ENCODE measurements at places on chromosomes 5 and 9.
A peak's percentile ranks its signal among the peaks of the same experiment; 100 is the strongest.

- DNase-seq: no peak
Observed at GRCh38 chr5:138711811-138712210, 41.4 kb upstream of the CTNNA1 start.

DNA sequence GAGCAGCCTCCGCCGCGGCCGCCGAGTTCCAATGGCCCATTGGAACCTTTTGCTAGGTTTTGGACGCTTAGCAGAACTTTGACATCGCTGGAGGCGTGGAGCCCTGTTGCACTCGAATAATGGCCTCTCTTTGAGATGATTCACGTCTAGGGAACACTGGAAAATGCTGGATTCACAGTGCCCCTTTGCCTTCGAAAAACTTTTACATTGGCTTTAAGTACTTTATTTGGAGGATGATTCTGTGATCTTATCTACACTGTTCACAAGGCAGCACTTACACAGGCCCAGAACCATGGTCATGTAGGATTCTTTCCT lies 536 bp upstream of the PPIC start:
- DNase-seq: no peak

DNA sequence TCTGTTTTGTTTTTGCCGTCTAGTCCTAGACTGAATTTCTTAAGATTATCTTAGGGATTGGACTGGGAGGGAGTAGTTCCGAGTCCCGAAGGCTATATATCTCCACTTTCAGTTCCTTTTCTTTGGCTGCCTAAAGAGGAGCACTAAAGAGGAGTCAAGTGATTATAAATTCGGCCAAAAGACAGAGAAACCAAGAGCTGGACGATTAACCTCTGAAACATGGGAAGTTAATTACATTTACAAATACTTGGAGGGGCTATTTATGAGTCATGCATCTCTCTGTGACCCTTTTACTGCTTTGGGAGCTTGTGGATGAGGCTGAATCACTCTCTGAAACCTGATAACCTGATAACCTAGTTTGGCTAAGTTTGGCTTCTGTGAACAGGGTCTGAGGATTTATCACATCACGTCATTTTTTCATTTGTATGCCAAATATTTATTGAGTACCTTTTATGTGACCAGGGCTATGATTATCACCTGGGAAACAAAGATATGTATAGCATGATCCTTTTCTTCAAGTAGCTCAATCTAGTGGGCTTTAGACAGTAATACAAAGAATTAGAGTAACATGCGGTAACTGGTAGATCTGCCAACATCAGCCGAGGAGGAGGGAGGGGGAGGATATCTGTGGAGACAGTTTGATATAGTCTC lies 180.9 kb downstream of the CD180 start:
- DNase-seq: no peak

DNA sequence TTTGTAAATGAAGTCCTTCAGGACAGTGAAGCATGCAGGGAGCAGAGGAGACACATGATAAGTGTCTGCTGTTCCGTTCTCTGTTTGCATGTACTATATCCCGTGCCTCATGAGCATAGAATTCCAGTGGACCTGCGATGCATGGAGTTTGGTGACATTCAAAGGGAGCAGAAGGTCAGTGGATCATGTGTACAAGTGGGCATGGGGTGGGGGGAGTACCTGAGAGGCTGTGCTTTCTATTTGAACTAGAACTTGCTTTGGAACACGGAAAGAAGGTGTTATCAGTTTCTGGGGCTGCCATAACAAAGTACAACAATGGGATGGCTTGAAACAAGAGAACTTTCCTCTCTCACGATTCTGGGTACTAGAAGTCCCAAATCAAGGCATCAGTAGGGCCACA lies 5.1 kb upstream of the CCNJL start:
- no peak for DNase-seq

GRCh38 chr5:11426442-11426841 lies 477.8 kb downstream of the CTNND2 start:
- no peak for DNase-seq

DNA sequence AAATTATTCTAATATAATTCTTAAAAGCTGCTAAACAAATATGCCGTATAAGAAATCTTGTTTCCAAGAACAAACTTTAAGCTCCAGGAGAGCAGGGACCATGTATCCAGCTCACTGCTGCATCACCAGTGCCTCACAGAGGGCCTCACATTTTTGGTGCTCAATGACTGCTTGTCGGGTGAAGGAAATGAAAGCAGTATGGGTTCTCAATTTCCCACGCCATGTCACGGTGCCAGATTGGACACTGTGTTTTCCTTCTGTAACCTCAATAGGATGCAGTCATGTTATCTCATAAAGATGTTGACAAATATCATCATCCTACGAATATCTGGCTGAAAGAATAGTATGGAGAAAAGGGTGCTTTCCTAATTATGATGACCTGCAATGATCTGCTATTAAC lies 64.7 kb downstream of the POU5F2 start:
- no peak for DNase-seq

GRCh38 chr5:98209418-98209817 lies 564.0 kb upstream of the RGMB start:
- DNase-seq: no peak

DNA sequence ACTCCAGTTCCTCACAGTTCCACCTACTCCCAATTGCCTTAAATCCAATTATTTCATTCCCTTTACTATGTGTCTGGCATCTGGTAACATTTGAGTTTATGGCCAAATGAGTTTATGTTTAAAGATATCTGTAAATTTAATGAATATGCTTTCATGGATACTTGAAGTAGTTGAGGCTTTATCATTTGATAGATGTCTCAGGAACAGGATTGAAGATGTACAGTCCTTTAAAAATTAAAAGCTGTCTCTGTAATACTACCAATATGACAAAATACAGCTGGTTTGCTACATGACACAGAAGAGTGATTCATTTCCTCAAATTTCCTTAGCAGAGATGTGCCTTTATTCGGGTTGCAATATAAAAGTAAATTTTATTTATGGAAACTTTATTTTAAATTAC lies 2326.0 kb upstream of the ACO1 start:
- no peak for DNase-seq

- no peak for DNase-seq
Observed at GRCh38 chr5:147727200-147727599, 55.3 kb downstream of the JAKMIP2 start.

GRCh38 chr9:100100146-100100667 lies 1.2 kb downstream of the INVS start:
- no peak for DNase-seq

DNA sequence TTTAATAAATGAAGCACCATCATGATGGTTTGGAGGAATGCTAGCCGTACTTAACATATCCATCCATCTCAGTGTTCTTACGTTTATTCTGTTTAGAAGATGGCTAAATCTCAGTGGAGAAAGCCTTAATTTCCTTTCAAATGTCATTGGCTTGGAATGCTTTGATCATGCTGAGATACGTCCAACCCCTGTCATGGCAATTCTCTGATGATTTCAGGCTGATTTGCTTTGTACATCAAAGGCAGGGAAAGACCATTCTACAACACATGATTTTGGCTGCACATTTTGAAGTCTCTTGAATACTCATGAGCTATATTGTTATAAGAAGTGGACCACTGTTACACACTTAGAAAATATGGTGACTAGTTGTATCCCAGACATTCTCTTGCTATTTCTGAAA lies 1048.4 kb downstream of the MAT2B start:
- no peak for DNase-seq

DNA sequence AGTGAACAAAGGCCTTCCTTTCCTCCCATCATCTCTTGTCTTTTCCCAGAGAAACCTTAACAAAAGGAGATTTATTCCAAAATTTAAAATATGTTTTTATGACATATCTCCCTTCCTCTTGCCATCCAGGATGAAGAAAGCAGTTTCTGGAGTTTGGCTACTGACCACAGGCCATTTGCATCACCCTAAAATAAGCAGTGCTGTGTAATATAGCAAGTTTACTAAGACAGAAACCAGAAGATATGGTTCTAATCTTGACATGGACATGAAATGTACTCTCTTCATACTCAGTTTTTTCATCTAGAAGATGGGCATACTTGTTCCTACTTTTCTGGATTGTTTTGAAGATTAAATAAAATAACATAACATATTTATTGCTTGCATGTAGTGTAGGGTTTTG lies 50.2 kb upstream of the ZFAND5 start:
- no peak for DNase-seq

- no peak for DNase-seq
Observed at GRCh38 chr5:175773534-175774070, 97.8 kb upstream of the CPLX2 start.

GRCh38 chr5:32504329-32504988 lies 59.9 kb upstream of the ZFR start:
- no peak for DNase-seq

DNA sequence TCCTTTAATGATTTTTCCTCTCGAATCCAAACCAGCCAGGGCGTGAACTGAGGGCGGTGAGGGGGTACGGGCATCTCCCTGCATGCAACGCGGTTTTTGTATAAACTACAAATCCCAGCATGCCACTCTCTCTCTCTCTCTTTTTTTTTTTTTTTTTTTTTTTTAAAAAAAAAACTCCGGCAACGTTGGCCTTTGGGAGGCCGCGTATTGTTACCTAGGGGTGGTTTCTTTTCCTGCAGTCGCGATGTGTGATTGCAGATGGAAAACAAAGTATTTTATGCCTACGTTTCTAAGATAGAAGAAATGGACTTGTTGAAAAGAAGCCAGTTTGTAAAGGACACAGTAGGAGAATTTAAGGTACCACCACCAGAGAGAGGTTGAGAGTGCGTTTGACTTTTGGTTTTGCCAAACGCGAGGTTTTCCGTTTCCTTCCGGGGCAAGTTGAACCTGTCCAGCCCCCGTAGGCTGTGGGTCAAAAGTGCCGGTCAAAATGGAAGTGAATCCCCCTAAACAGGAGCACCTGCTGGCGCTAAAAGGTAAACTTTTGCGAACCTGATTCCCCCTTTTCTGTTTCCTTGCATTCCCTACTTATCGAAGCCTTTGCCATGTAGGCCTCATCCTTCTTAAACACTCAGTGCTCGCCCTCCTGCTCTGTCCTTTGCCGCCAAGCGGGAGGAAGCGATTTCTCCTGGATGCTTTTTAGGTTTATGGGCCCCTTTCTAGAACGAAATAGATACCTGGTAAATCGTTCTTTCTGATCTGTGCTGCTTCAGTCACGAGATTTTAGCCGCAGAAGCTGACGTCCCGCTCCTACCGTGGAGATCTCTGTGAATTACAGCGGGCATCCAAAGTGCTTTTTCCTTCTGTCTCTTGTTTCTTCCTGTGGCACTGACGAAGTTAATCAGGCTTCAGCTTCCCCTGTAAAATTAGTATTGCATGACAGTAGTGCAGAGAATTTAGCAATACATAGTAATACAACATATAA lies at the start of the genes SHLD3 and TRAPPC13:
SHLD3 (plus strand) TSS at position 457 of the 985 bp plus-strand sequence. CDS start 4,561 bp downstream, outside the sequence.
TRAPPC13 (plus strand) TSS at position 457 of the 985 bp plus-strand sequence; CDS start at position 491, 34 bp downstream.
- peak; percentile 81 for DNase-seq

- no peak for DNase-seq
Observed at GRCh38 chr9:79222483-79222882, 349.3 kb upstream of the TLE4 start.

- no peak for DNase-seq
Observed at GRCh38 chr5:150270541-150271295, 18.9 kb downstream of the CAMK2A start.

DNA sequence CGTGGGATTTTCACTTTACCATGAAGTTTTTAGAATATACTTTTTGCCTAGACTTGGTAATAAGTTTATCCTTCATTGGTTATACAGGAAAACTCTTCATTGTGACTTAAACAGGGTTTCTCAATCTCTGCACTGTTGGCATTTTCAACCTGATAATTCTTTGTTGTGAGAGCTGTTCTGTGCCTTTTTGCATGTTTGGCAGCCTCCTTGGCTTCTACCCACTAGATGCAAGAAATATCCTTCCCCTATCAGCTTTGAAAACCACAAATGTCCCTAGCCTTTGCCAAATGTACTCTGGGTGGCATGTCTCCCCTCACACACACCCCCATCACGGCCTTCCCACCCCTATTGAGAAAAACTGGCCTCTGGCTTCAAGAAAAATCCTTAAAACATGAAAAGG lies 180.9 kb downstream of the ESM1 start:
- no peak for DNase-seq

- DNase-seq: no peak
Observed at GRCh38 chr5:127425868-127426267, 91.6 kb upstream of the PRRC1 start.

DNA sequence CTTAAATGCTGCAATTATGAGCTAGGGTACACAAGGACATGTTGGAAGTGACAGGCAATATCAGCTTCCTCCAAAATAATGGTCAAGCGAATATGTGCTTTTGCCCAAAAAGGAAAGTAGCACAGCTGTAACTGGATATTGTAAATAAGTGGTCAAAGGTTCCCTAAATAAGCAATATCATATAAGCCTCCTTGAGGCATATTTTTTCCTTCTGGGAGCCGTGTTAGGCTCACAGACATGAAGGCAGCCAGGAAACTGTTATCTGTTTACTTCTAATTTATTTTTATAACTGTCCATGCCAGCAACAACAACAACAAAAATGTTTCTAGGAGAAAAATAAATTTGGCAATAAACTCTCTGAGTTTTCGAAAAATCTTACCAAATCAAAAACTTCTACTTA lies 648.3 kb downstream of the PDE4D start:
- no peak for DNase-seq

DNA sequence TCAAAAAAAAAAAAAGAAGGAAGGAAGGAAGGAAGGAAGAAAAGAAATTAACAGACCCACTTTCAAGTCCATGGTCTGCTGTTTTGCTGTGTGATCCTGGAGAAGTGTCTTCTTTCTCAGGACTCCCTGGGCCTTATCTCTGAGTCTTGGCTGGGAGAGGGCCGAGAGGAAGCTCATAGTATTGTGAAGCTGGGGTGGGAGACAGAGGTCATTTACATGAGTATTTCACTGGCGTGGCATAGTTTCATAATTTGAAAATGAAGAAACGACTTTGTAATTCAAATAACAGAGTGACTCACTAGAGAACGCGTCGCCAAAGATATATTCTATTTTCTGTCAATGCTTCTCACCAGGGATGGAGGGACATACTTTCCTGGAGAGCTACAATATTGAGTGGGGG lies 2.4 kb upstream of the C9orf50 start:
- no peak for DNase-seq

- no peak for DNase-seq
Observed at GRCh38 chr9:8616414-8616813, 816.8 kb upstream of the DMAC1 start.

DNA sequence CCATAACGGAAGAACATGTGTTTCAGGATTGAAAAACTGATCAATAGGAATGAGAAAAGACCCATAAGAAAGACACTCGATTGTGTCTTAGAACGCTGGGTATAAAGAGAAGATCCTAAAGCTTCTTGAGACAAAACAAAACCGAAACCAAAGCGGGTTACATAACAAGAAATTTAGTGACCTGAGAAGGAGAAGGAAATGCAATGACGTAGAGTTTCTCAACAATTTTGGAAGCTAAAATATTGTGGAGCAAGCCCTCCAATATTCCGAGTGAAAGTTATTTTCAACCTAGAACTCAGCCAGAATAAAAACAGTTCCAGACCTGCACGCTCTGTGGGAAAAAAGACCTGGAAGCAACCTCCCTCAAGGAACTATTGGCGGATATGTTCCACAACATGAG lies 81.9 kb upstream of the FREM1 start:
- DNase-seq: no peak

- no peak for DNase-seq
Observed at GRCh38 chr9:20001058-20001457, 212.2 kb upstream of the SLC24A2 start.

Data from activated naive CD8-positive, alpha-beta T cell treated with anti-CD3 and anti-CD28 coated beads for 36 hours (primary cell).